ENCODE measurements at places on chromosomes 16 and 17. TPM values are rescaled to one million over a fixed set of nuclear protein-coding genes. Genes with fewer than 3 reads are reported as not detected.
A peak's percentile ranks its signal among the peaks of the same experiment; 100 is the strongest.

DNA sequence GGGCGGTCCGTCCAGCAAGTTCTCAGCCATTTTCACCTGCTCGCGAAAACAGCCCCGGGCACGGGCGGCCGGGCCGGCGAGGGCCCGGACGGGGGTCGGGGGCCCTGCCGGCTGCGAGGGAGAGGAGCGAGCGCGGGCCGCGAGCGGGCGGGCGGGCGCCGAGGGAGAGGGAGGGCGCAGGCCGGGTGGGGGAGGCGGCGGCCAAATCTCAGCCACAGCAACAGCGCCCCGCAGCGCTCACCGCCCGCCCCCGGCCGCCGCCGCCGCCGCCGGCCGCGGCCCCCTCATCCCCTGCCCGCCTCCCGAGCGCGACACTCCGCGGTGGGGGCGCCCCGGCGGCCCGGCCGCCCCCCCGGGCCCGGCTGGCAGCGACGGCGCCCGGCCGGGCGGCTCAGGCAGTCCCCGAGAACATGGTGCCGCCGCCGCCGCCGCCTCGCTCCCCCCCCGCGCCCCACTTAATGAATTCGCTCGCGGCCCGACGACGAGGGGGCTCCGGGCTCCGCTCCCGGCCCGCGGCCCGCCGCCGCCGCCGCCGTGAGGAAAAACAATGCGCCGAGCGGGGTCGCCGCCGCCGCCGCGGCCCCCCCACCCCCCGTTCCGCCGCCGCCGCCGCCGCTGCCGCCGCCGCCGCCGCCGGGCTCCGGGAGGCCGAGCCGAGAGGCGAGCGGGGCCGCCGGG lies 487 bp downstream of the CREBBP start:
- H3K27me3 ChIP-seq = no peaks in the 10 kb centered on the region
- H3K4me3 ChIP-seq = peak overlapping the region; percentile 98
- peak overlapping the region; percentile 86 for H3K27ac ChIP-seq
- no peak for DNase-seq
- H3K4me1 ChIP-seq = peaks cover 49% of the 10 kb centered on the region

DNA sequence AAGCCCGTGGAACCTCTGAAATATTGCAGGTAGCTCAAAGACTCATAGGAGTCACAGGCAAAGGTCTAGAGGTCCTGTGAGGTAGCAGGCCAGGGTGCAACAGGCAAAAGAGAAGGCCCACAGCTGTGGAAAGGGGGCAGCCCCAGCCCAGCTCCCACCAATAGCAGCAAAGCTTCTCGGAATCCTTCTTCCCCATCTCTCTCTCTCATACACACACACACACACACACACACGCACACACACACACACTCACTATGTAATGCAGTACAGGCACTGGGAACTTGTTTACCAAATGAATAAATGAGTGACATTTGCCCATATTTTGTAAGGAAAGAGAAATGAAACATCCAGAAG lies 16.8 kb upstream of the SUPT4H1 start:
- H3K27me3 ChIP-seq = no peaks in the 10 kb centered on the region
- H3K36me3 ChIP-seq = no peaks in the 10 kb centered on the region
- no peak overlapping the region for H3K4me3 ChIP-seq
- DNase-seq = no peak
- H3K4me1 ChIP-seq = peaks cover 7% of the 10 kb centered on the region

- H3K36me3 ChIP-seq = no peaks in the 10 kb centered on the region
- peaks cover 51% of the 10 kb centered on the region for H3K4me1 ChIP-seq
- peak overlapping the region; percentile 96 for H3K27ac ChIP-seq
- H3K4me3 ChIP-seq = peak overlapping the region; percentile 68
- peaks cover 5% of the 10 kb centered on the region for H3K27me3 ChIP-seq
- no peak for DNase-seq
Observed at GRCh38 chr16:3022208-3022683, 1.5 kb downstream of the HCFC1R1 start.

DNA sequence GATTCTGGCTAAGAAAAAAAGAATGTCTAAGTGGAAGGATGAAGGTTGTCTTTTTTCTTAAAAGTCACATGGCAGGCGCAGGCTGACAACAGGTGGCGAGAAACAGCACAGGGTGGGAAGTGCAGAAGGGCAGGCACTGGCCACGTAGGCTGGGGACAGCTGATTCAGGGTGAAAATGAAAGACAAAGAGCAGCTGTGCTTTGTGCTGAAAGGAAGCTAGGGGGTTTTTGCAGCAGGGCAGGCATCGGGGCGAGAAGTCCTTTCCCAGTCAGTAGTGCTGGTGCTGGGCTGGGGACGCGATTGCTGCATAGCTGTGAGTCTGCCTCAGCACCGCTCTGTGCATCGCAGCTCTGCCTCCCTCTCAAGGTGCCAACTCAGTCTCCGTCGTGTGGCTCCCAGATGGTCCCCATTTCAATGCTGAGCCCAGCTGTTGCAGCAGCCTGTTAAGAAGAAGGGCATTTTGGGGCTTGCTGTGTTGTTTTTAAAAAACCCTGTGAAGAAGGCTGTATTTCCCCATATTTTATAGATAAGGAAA lies 183.1 kb upstream of the CCL2 start:
- H3K36me3 ChIP-seq = no peaks in the 10 kb centered on the region
- no peak overlapping the region for H3K27ac ChIP-seq
- H3K4me1 ChIP-seq = no peaks in the 10 kb centered on the region
- peak; percentile 49 for DNase-seq
- H3K27me3 ChIP-seq = no peaks in the 10 kb centered on the region
- no peak overlapping the region for H3K4me3 ChIP-seq

- no peaks in the 10 kb centered on the region for H3K27me3 ChIP-seq
- no peak overlapping the region for H3K27ac ChIP-seq
- no peaks in the 10 kb centered on the region for H3K36me3 ChIP-seq
- H3K4me1 ChIP-seq = no peaks in the 10 kb centered on the region
- DNase-seq = no peak
Observed at GRCh38 chr17:72393553-72393952, 272.7 kb downstream of the SOX9 start.

Gene MGAT5B
- total RNA-seq = 0.49 TPM

Gene ANKS4B
- not detected for total RNA-seq

Gene SLC16A6
- 2.7 TPM for total RNA-seq

Gene PARN
- total RNA-seq = 39.3 TPM

All from vagina (tissue), 2 donors.